Stimulated activated CD8-positive, alpha-beta memory T cell treated with anti-CD3 and anti-CD28 coated beads, Interleukin-15, amount 100 ng/mL, for 24 hours (primary cell): ENCODE measurements at places on chromosomes 5 and 9.

GRCh38 chr5:8907168-8907868 is 638.6 kb downstream of the SEMA5A start:
- no peak for DNase-seq

DNA sequence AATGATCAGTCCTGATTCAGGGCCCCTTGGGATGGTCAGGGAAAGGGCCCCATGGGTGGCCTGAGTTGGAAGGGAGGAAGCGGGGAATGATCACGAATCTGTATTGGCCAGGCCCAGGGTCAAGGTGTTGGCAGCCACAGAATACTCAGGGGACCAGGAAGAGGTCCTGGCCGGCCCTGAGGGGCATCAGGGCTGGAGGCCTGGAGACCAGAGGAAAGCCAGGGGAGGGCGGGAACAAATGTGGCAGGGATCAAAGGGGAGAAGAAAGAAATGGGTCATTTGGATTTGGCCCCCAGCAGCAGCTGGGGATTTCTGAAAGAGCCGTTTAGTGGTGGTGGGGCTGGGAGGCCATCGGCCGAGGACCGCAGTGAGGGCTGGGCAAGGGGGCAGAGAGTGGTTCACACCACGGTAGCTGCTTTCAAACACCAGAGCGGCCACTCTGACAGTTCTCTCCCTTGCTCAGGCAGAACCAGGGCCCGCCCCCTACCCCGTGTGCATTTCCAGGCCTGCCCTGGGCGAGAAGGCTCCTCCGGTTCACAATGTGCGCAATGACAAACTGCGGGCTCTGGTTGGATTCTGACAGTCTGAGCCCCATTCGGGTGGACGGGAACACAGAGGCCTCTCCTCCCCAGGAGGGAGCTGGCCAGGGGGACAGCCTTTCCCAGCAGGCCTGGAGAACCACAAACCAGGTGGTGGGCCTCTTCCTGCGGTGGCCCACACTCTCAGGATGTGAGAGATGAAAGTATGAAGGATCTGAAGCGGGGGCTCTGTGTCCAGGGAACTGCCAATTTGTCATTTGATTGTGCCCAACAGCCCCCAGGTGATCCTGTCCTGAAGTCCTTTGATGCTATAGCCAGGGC is 220.3 kb upstream of the IER5L start:
- no peak for DNase-seq

- DNase-seq = no peak
These were observed 258.1 kb downstream of the SYK start for GRCh38 chr9:91059713-91060112.

GRCh38 chr5:111826064-111826463 is 69.1 kb upstream of the NREP start:
- no peak for DNase-seq

DNA sequence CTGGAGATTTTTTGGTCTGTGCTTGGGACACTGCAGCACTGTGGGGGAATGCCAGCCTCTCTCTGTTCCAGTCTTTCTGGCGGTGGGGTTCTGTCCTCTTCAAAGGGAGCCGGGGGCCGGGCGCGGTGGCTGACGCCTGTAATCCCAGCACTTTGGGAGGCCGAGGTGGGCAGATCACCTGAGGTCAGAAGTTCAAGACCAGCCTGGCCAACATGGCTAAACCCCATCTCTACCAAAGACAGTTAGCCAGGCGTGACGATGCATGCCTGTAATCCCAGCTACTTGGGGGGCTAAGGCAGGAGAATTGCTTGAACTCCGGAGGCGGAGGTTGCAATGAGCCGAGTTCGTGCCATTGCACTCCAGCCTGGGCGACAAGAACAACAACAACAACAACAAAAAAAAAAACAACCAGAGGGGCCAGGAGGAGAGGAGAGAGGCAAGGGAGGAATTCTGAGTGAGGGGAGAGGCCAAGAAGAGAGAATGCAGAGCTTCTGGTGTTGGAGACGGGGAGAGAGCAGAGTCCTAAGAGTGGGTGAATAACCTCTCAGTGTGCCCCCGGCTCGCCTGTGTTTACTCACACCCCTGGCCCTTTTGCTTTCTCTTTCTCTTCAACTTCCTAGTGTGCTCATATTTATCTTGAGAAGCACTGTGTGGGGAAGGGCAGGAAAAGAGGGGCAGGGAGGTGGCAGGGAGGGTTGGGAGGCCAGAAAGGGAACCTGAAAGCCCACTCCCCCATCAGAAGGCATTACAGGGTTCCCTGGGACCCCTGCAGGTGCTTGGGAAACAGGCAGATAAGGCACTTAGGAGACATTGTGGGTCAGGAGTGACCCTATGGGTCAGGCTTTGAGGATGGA is 3.2 kb upstream of the SET start:
- DNase-seq = no peak

- DNase-seq = no peak
These were observed 95.6 kb downstream of the GNAQ start for GRCh38 chr9:77935974-77936373.

- no peak for DNase-seq
These were observed 6.8 kb upstream of the TOR2A start for GRCh38 chr9:127741831-127742434.

DNA sequence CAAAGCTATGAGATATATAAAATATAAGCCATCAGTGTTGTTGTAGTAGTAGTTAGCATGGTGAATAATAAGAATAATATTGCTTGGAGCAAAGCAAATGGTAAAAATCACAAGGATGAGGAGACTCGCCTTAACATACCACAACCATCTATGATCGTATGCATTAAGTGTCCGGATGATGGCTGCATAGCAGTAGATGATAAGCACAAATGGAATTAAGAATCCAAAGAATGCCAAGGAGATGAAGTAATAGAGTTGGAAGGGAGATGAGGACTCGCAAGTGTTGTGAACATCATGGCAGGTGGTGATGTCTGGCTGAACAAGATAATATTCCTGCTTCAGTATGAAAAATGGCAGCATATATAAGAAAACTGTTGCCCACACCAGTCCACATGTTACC is 5.5 kb downstream of the F2RL2 start:
- DNase-seq = no peak

GRCh38 chr9:107306308-107306707 is 23.2 kb downstream of the RAD23B start:
- DNase-seq = no peak

DNA sequence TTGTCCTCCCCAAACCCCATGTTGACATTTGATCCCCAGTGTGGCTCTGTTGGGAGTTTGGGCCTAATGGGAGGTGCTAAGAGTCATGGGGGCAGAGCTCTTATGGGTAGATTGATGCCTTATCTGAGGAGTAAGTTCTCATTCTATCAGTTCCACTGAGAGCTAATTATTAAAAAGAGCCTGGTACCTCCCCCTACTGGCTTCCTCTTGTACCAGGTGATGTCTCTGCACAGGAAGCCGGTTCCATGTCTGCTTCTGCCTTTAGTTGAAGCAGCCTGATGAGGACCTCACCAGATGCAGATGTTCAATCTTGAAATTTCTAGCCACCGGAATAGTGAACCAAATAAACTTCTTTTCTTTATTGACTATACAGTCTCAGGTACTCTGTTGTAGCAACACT is 10.8 kb downstream of the GABRB2 start:
- DNase-seq = no peak

DNA sequence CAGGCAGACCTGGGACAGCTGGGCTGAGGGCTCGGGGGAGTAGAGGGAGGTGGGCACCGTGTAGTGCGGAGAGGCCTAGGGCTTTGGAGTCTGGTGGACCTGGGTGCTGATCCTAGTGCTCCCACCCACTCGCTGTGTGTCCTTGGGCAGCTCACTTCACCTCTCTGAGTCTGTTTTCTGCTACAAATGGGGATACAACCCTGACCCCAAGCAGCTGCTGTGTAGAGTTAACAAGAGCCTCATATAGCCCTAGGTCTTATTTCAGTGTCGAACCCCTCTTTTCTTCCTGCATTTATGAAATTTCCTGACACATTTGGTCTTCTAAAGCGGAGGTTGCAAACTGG is 16.4 kb downstream of the ERGIC1 start:
- DNase-seq = no peak

- DNase-seq = no peak
These were observed 8.3 kb upstream of the SCGB3A1 start for GRCh38 chr5:180599590-180599914.

- no peak for DNase-seq
These were observed 11.2 kb downstream of the KLHL9 start for GRCh38 chr9:21324047-21324446.

DNA sequence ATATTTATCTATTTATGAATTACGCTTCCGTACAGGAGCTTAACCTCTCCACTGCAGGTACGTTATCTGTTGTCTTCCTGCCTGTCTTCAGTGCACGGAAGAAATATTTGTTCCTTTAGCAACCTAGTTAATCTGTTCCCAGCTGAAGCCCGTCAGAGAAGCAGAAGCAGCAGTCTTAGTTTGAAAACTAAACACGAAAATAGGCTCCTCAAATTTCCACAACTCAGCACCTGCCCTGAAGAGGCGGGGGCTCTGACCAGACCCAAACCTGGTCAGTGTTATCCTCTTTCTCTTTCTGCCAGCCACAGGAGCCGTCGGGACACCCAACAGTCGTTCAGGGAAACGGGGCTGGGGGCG is 462 bp downstream of the NUDCD2 start:
- DNase-seq = no peak

- no peak for DNase-seq
These were observed 38.6 kb upstream of the SNX2 start for GRCh38 chr5:122736086-122736845.

GRCh38 chr5:134594797-134595457 is 37.7 kb downstream of the SAR1B start:
- DNase-seq = no peak

- DNase-seq = no peak
These were observed at the start of gene EGFLAM for GRCh38 chr5:38258319-38259061. Gene EGFLAM, plus strand, starts transcription at chr5:38258559. Its CDS starts 196 bp downstream, at chr5:38258755.

DNA sequence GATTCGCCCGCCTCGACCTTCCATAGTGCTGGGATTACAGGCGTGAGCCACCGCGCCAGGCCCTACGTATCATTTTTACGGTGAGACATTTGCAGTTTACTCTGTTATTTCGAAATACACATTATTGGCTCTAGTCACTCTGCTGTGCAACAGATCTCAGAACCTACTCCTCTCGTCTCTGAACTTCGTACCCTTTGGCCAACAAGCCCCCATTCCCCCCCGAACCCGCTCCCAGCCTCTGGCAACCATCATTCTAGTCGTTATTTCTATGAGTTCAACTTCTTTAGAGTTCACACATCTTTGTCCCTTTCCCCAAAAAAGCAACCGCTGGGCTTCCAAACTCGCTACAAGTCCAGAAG is 735 bp downstream of the PTGR1 start:
- DNase-seq = no peak

DNA sequence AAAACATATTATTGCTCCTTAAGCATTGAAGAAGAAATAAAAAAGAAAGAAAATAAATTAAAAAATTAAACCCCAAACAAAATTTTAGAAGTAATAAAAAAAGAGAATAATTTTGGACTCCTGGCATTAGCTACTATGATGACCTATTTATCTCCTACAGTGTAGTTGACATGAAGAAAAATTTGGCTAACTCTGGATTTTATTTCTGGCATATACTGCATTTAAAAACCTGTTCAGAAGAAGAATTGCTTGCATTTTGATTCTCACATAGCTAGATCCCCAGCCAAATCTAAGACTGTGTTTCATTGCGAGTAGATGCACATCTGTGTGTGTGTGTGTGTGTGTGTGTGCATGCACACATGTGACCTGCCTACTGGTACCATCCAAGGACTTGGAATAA is 30.1 kb upstream of the GABRG2 start:
- DNase-seq = no peak

GRCh38 chr9:124282442-124283227 is 24.9 kb downstream of the NEK6 start:
- DNase-seq = no peak

DNA sequence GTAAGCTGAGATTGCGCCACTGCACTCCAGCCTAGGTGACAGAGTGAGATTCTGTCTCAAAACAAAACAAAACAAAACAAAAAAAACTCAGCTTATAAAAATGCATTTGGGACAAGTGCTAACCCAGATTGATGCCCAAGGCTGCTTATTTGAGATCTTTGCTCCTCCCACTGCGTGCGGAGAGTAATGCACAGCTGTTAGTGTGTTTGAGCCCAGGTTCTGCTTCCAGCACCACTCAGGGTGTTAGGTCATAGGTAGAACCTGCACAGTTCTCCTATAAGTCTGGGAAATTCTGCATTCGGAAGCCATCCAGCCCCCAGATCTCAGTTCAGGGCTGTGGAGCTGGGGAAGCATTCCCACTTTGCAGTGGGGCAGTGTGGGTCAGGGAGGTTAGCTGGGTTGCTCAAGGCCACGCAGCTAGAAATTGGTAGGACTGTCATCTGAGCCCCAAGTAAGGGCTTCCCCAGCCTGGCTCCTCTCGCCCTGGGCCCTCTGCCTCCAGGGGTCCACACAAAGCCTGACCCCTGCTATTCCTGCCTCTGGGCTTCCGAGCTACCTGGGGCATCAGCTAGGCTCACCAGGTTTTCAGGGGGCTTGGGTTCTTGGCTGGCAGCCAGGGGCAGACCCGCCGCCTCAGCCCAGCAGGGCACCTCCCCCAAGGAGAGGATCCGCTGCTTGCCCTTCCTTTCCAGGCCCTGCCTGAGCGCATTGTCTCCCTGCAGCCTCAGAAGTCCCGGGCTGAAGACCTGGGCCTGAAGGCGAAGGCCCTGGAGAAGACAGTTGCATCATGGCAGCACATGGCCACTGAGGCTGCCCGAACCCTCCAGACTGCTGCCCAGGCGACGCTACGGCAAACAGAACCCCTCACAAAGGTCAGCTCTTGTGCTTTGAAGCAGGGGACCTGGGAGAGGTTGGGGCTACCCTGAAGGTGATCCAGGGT is 17.6 kb upstream of the AIF1L start:
- no peak for DNase-seq

DNA sequence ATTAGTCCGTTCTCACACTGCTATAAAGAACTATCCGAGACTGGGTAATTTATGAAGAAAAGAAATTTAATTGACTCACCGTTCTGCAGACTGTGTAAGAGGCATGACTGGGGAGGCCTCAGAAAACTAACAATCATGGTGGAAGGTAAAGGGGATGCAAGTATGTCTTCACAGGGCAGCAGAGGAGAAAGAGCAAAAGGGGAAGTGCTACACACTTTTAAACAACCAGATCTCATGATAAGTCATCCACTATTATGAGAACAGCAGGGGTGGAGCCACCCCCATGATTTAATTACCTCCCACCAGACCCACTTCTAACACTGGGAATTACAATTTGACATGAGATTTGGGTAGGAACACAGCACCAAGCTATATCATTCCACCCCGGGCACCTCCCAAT is 26.6 kb downstream of the FST start:
- DNase-seq = no peak
